Vein endothelial cell (primary cell): ENCODE measurements at places on chromosomes 13 and 19. TPM values are rescaled to one million over a fixed set of nuclear protein-coding genes. Genes with fewer than 3 reads are reported as not detected.

Gene LRP3
- total RNA-seq: 4.9 and 10.4 TPM in 2 replicates

Gene PSG11
- total RNA-seq: not detected in 2 replicates

Gene BAX
- 78.0 and 157 TPM in 2 replicates for total RNA-seq

Gene PRR22
- total RNA-seq: 0.57 and 0.65 TPM in 2 replicates

Gene PIP5K1C
- 43.6 and 54.5 TPM in 2 replicates for total RNA-seq

Gene TMEM272
- total RNA-seq: under 0.01 TPM in 1 of 2 replicates, not detected in the other

Gene KIR3DL1
- not detected in 2 replicates for total RNA-seq

Gene GPR12
- total RNA-seq: not detected in 2 replicates

Gene NXNL1
- not detected in 2 replicates for total RNA-seq

Gene KCNN1
- not detected in 2 replicates for total RNA-seq

Gene U2AF2
- total RNA-seq: 109 and 121 TPM in 2 replicates

Gene ALOX5AP
- 0.33 and 0.38 TPM in 2 replicates for total RNA-seq

Gene GRIK5
- under 0.01 TPM in 1 of 2 replicates, not detected in the other for total RNA-seq

Gene ZNF723
- not detected in 2 replicates for total RNA-seq

Gene LHB
- total RNA-seq: 0.48 TPM in 1 of 2 replicates, not detected in the other

Gene FBXL3
- 58.1 and 60.1 TPM in 2 replicates for total RNA-seq

Gene IGLON5
- total RNA-seq: not detected in 2 replicates

Gene ATP13A1
- total RNA-seq: 49.3 and 72.5 TPM in 2 replicates

Gene KLF5
- total RNA-seq: 2.6 and 4.1 TPM in 2 replicates

Gene RINL
- total RNA-seq: 7.8 and 14.0 TPM in 2 replicates

Gene ATP4B
- under 0.01 TPM in 1 of 2 replicates, not detected in the other for total RNA-seq

Gene ZNF730
- 0.33 and 2.9 TPM in 2 replicates for total RNA-seq

Gene RASAL3
- 21.1 and 38.5 TPM in 2 replicates for total RNA-seq

Gene RUBCNL
- total RNA-seq: not detected in 2 replicates

Gene TTC9B
- not detected in 2 replicates for total RNA-seq

Gene DAND5
- not detected in 2 replicates for total RNA-seq

Gene IGFLR1
- 0.76 and 0.98 TPM in 2 replicates for total RNA-seq

Gene FCER2
- not detected in 2 replicates for total RNA-seq

Gene PRSS57
- 0.33 TPM in 1 of 2 replicates, not detected in the other for total RNA-seq

Gene PROZ
- total RNA-seq: not detected in 2 replicates

Gene LGALS14
- total RNA-seq: not detected in 2 replicates

Gene ZNF91
- total RNA-seq: 18.9 and 19.6 TPM in 2 replicates

Gene ZNF534
- not detected in 2 replicates for total RNA-seq

Gene DLEU7
- total RNA-seq: not detected in 2 replicates

Gene CASP14
- total RNA-seq: not detected in 2 replicates

Gene NANOS2
- not detected in 2 replicates for total RNA-seq

Gene CFAP97D2
- total RNA-seq: not detected in 2 replicates

Gene SIGLEC12
- total RNA-seq: not detected in 2 replicates

Gene ZNF460
- 74.9 and 77.1 TPM in 2 replicates for total RNA-seq

Gene OR10H4
- not detected in 2 replicates for total RNA-seq

Gene CD33
- total RNA-seq: not detected in 2 replicates

Gene SLC27A5
- total RNA-seq: 5.2 and 6.5 TPM in 2 replicates

Gene SIGLECL1
- not detected in 2 replicates for total RNA-seq

Gene NTF4
- not detected in 2 replicates for total RNA-seq

Gene HPN
- not detected in 2 replicates for total RNA-seq

Gene FCAR
- total RNA-seq: not detected in 2 replicates

Gene FFAR2
- not detected in 2 replicates for total RNA-seq

Gene RYR1
- total RNA-seq: under 0.01 TPM in 1 of 2 replicates, not detected in the other

Gene CPB2
- total RNA-seq: not detected in 2 replicates

Gene SLAIN1
- total RNA-seq: 4.6 and 7.5 TPM in 2 replicates
